ENCODE measurements at places on chromosomes 13 and 19.

DNA sequence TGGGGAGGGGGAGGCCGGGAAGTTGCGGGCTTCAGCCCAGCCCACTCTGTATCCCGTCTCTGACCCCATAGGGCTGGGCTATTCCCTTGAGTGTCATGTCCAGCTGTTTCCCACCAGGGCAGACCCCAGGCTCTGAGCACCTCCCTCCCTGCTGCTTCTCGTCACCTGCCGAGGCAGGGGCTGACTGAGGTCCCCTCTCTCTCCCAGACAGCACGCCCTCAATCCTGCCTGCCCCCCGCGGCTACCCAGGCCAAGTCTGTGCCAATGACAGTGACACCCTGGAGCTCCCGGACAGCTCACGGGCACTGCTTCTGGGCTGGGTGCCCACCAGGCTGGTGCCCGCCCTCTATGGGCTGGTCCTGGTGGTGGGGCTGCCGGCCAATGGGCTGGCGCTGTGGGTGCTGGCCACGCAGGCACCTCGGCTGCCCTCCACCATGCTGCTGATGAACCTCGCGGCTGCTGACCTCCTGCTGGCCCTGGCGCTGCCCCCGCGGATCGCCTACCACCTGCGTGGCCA lies 625 bp downstream of the F2RL3 start:
- DNase-seq = no peak

DNA sequence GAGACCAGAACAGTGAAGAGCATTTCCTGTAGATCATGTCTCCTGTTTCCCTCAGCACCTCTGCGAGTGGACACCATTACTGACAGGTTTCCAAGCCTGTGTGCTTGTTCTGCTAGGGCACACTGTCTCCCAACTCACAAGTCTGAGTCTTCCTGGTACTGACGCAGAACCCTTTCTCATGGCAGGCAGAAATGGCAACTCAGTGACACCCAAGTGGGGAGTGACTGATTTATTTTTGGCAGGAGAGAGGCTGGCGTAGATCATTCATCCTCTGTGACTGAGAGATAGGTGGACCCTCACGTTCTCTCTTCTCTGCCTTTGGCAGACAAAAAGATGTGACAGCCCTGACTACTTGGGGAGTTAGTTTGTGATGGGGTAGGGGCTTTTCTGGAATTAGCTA lies 183.4 kb downstream of the RFC3 start:
- DNase-seq = no peak

- DNase-seq = no peak
Measured at GRCh38 chr13:29165216-29165615, 345.1 kb downstream of the MTUS2 start.

- DNase-seq = no peak
Measured at GRCh38 chr19:1425102-1425837, 12.9 kb upstream of the RPS15 start.

- no peak for DNase-seq
Measured at GRCh38 chr13:112857914-112858490, 111.0 kb upstream of the MCF2L start.

GRCh38 chr19:48635263-48635965 lies 1.8 kb downstream of the DBP start:
- peak; percentile 82 for DNase-seq

DNA sequence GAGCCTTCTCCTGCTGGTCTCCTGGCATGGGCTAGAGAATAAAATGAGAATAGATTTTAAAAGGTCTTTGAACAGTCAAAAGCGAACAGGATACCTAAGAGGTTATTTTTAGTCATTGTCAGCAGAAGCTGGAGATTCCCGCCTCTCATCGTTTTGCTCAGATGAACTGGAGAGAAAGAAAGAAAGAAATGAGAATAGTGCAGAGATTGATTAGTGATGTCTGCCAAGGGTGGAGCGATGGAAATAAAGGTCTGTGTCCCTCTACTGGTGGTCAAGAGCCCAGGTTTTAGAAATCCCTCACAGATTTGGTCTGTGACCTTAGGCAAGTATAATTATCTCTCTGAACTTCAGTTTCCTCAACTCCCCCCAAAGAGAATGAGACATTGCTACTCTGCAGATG lies 5.3 kb downstream of the NCAN start:
- peak; percentile 75 for DNase-seq

GRCh38 chr13:61149331-61149730 lies 266.3 kb downstream of the PCDH20 start:
- DNase-seq = no peak
